ENCODE measurements at places on chromosomes 4 and X.
A peak's percentile ranks its signal among the peaks of the same experiment; 100 is the strongest.

GRCh38 chrX:113929004-113929403 lies 654.9 kb upstream of the HTR2C start:
- DNase-seq = no peak

GRCh38 chrX:1430451-1430850 lies 22.3 kb downstream of the ASMTL start:
- DNase-seq = no peak

GRCh38 chr4:67522230-67522629 lies 23.1 kb downstream of the CENPC start:
- DNase-seq = no peak

DNA sequence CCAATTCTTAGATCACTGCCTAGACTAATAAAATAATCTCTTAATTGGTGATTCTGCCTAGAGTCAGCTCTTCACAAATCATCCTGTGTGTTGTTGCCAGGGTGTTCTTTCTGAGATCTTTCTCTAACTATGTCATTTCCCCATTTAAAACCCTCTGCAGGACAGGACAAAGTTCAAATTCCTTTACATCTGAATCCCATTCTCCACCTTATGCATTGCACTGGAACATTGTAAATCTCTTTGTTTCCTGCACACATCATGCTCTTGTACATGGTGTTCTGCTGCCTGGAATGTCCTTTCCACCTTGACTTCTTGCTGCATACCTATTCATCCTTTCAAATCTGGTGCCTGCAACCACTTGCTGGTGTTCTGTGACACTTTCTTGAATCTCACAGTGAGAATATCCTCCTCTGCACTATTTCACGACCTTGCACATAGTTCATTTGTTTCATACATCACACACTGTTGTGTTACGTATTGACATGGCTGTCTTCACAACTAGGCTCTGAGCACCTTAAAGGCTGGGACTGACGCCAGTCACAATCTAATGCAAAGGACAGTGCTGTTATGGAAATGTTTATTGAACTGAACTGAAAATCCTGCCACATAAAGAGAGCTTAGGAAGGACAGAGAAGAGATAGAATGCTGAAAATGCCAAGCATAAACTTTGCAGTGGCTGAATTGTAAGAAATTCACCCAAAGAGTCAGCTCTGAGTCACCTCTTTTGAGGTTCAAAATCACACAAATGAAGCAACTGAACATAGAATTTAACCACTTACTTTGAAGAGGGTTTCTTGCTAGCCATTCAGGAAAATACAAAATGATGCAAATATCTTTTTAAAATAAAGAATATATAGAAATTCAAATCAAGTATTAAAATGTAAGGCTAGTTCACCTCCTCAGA lies 26.4 kb upstream of the SMIM14 start:
- DNase-seq = no peak

- no peak for DNase-seq
These were observed 786 bp upstream of the MAGEH1 start for GRCh38 chrX:55451141-55451540.

GRCh38 chrX:128460835-128461234 lies 408.6 kb upstream of the ACTRT1 start:
- DNase-seq = no peak

DNA sequence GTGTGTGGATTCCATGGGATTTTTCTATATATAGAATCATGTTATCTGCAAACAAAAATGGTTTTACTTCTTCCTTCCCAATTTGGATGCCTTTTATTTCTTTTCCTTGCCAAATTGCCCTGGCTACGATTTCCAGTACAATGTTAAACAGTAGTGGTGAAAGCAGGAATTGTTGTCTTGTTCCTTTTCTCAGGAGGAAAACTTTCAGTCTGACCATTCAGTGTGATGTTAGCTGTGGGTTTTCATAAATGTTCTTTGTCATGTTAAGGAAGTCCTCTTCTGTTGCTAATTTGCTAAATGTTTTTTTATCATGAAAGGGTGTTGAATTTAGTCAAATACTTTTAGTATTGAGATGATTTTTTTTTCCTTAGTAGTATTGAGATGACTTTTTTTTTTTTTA lies 10.9 kb downstream of the SAP30 start:
- DNase-seq = no peak

GRCh38 chrX:44400588-44400987 lies 57.1 kb upstream of the EFHC2 start:
- DNase-seq = no peak

DNA sequence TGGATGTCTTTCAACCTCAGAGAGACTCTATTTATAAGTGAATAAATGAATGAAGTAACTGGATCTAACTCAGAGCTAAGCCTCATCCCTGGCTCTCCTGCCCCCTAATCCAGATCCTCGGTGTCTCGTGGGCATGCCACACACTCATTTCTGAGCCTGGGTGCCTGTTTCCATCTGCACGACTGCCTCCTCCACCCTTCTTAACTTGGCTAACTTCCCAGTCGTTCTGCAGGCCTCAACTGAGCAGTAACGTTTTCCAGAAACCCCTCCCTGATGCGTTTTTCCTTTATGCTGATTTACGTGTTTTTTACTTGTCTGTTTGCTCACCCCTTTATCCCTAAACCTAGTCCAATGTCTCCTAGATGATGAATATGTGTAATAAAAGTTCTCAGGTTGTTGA lies 186.9 kb upstream of the HS3ST1 start:
- no peak for DNase-seq

DNA sequence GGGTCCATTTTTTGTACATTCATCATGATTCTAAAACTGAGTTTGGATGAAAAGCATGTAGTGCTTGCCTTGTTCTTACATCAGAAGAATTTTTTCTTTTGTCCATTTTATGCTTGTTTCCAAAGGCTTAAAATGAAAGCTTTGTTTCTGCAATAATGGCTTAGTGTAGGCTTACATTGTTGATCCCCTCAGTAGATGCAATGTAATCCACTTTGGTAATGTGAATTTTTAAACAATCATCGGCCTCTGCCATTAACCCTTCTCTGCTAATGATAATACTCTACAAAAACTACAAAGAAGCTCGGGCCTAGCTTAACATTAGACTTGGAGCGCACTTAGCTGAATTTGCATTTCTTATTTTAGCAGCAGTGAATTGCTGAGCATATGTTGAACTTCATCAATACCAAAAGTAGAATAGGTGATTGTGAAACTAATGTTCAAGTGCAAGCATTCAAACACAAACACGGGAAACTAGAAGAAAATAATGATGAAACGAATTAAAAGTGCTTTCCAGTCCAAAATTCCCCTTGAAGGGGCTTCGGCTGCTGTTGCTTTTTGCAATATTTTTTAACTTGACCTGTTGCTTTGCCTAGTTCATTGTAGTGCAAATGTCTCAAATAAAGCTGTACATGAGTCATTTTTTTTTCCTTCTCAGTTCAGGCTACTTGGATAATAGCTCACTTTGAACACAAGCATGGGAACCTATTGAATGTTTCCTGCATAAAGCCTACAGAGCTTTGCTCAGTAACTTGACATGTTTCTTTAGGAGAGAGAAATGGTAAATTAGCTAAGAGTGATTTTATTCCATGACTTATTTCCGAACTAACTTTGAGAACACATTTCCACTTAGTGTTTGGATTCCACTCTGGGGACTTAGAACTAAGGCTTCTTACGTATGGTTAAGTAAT lies 66.5 kb downstream of the SLIT2 start:
- no peak for DNase-seq

DNA sequence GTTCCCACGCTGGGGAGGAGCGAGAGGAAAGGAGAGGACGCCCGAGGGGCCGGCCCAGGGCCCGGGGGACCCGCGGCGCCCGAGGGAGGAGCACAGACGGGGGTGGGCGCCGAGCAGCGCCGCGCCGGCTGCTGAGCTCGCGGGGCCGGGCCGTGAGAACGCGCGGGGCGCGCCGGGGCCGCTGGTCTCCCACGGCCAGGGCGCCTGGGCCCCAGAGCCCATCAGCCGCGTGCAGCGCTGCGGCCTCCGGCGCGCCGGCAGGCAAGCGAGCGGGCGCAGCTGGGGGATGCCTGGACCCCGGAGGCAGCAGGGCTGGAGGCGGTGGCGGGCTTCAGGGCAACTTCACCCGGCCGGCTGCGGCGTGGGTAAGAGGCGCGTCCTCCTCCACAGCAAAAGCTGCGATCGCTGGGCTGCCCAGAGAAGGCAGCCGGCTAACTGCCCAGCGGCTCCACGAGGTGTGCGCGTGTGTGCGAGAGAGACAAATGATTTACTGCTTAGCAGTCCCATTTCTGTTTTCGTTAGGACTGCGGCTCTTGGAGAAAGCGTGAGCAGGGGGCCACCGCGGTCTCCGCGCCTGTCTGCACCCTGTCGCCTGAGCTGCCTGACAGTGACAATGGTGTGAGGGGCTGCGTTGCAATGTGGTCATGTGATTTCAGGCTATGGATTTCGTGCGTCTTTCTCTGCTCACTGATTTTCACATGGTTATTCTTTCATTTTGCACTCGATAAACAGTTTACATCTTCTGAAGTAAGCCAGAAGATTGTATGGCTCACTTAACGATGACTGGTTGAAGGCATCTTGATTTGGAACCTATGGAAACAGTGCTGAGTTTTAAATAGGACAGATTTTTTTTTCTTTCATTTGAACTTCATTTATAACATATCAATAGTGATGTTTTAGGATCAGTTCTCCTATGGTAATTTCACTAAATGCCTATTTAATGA lies 1.2 kb downstream of the GUCY1A1 start:
- DNase-seq = no peak

- no peak for DNase-seq
These were observed 138.3 kb downstream of the SH3KBP1 start for GRCh38 chrX:19748896-19749680.

GRCh38 chrX:97639526-97639925 lies 755.8 kb downstream of the RPA4 start:
- DNase-seq = no peak

DNA sequence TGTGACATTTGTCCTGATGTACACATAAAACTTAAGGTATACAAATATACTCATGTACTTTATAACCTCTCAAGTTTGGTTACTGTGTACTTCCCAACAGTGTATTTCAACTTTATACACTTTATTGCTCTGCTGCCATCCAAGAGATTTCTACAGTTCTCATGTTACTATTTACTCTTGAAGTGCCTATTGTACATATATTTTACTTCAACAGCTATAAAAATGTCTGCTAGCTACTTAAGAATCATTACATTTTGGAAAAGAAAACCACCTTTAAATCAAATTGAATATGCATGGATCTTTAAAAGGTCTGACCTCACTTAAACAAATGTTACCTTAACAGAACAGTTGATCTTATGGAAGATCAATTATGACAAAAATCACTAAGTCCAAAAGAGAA lies 1056.4 kb downstream of the ADGRL3 start:
- DNase-seq = no peak

- no peak for DNase-seq
These were observed 96.5 kb downstream of the CAMK2D start for GRCh38 chr4:113665036-113665435.

- DNase-seq = no peak
These were observed 352.9 kb downstream of the GASK1B start for GRCh38 chr4:157819693-157820464.

GRCh38 chr4:101292901-101293300 lies 54.4 kb downstream of the PPP3CA start:
- no peak for DNase-seq

DNA sequence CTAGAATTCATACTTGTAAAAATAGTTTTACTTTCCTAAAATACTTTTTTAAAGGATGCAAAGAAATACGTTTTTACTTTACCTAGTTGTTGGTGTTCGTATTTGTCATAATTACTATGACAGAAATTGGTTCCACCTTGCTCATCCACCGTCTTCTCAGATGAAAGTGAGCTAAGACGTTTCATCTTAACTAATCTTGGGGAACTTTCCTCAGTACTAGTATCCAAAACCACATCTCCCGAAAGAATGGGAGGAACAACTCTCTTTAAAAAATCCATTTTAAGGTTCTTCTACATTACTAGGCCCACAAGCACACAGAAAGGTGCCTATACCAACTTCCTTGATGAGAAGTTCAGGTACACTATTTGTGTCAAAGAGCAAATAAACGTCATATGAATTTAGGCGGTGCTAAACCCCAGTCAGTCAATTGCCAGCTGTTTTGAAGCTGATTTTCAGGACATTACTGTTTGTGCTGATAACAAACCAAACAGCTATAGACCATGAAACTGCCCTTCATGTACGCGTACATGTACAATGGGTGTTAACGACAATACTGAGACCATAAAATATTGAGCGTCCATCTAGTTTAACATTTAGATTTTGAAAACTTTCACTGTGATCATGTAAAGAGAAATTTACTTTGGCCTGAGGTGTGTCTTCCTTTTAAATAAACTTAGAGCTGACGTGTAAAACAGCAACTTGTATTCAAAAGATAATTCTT lies 99.1 kb downstream of the FRYL start:
- DNase-seq = no peak

- no peak for DNase-seq
These were observed 70.3 kb downstream of the PPEF2 start for GRCh38 chr4:75831856-75832405.

GRCh38 chr4:104574371-104574770 lies 79.7 kb upstream of the CXXC4 start:
- no peak for DNase-seq

- no peak for DNase-seq
These were observed 18.7 kb upstream of the ZNF157 start for GRCh38 chrX:47351706-47352105.

DNA sequence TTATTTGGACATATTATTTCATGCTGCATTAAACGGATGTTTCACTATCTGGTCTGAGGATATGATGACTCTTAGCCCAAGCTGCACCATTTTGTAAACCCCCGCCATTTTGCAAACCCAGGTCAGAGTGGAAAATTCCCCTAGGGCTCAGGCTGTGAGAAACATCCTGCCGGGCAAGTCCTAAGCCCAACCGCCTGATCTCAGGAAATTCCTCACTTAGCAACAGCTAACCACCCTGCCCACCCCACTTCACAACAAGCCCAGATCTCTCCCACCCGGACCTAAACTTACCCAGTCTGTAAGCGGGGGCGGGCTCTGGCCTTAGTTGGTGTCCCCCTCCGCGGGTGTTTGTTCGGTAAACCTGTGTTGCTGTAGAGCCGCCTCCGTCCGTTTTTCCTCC lies 2747.1 kb downstream of the PCDH7 start:
- DNase-seq = no peak

DNA sequence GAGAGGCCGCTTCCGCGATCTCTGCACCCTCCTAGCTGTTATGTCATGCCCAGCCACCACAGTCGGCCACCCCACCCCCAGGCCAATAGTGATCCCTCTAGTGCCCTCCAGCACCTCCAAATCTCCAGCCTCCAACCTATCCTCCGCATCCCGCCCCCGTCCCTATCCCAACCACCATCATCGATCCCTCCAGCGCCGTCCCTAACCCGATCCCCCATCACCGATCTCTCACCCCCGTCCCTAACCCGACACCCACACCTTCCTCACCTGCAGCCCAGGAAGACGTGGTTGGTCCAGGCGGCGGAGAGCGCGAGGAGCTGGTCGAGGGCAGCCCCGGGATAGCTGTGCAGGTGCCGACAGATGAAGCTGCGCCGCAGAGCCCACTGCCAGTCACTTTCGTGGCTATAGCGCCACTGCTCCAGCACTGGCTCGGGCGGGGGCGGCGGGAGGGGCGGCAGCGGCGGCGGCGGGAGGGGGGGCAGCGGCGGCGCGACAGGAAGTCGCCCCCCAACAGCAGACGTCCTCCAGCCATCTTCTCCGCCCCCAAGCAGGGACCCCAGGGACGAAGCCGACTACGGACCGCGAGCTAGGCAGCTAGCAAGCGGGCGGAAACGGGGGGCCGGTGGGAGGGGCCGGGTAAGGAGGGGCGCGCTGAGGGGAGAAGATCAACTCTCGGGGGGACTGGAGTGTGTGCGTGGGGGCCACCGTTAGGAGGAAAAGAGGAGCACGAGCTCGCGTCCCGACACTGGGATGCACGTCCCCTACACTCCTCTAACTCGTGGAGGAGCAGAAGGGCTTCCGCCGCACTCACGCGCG lies 552 bp downstream of the NKRF start:
- peak; percentile 66 for DNase-seq

- DNase-seq = no peak
These were observed 5.1 kb upstream of the DCLK2 start for GRCh38 chr4:150072906-150073714.
